ENCODE measurements at places on chromosomes 3 and 15. TPM values are rescaled to one million over a fixed set of nuclear protein-coding genes. Genes with fewer than 3 reads are reported as not detected.

CTXND1 gene
- polyA plus RNA-seq: 1.4 TPM

WDR72 gene
- 0.09 TPM for polyA plus RNA-seq

GRCh38 chr3:169090559-169090958 lies 573.0 kb downstream of the MECOM start:
- DNase-seq: no peak

- no peak for DNase-seq
Measured at GRCh38 chr15:74631408-74631807, 15.8 kb downstream of the CLK3 start.

GRCh38 chr15:87686841-87687522 lies 569.6 kb downstream of the NTRK3 start:
- DNase-seq: no peak

DNA sequence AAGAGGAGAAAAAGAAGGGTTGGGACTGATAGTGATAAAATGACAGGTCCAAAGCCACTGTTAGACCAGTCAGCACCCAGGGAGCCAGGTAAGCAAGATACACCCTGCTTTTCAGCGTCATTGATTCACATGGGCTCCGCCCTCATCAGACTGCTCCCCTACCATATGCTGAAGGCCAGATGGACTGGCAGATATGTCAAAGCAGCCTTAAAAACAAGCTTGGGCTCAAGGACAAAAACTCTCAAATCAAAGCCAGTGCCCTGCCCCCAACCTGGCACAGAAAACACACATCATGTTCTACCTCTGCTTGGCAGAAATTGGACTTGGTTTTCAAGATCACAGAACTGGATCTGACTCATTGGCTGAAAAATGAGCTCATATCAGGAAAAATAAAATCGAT lies 33.4 kb downstream of the SH3BP5 start:
- DNase-seq: no peak

DNA sequence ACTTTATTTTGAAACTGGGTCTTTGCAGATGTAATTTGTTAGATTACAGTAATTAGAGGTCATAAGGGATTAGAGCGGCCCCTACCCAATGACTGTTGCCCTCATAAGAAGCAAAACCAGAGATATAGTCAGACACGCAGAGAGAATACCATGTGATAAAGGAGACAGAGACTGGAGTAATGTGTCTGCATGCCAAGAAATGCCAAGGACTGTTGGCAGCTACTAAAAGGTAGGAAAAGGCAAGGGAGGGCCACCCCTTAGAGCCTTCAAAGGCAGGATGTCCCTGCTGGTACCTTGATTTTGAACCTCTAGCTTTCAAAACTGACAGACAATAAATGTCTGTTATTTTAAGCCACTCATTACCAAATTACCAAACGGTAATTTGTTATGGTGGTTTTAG lies 548.2 kb downstream of the FHIT start:
- no peak for DNase-seq

DNA sequence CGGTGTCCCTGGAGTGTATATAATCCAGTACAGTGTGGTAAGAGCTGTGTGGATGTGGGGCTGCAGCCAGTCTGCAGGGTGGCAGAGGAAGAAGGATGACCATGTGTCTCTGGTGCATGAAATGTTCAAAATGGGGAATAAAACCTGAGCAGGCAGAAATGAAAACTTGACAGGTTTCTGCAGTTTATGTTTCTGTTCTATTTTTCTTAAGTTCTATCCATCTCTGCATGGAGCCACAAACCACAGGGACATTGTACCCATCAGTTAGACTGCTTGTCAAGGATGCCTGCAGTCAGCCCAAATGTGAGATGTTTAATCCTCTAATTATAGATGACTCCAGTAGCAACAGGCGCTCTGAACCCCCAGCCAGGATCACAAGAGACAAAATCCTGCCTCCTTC lies 216.7 kb downstream of the IL20RB start:
- DNase-seq: no peak

- DNase-seq: no peak
Measured at GRCh38 chr15:52309154-52309548, 13.5 kb upstream of the MYO5C start.

GRCh38 chr15:37888356-37888755 lies 46.1 kb upstream of the TMCO5A start:
- no peak for DNase-seq

- DNase-seq: no peak
Measured at GRCh38 chr15:42140383-42141070, 15.9 kb downstream of the PLA2G4F start.
